Activated CD4-positive, alpha-beta T cell treated with anti-CD3 and anti-CD28 coated beads, Interleukin-2, amount 10 ng/mL, durations not matched to agents 24 days and 14 days (primary cell): ENCODE measurements at places on chromosomes 16 and 17. TPM values are rescaled to one million over a fixed set of nuclear protein-coding genes. Genes with fewer than 3 reads are reported as not detected.

STAC2 gene
- total RNA-seq: not detected in 2 replicates

KRT32 gene
- total RNA-seq: not detected in 2 replicates

PRSS33 gene
- total RNA-seq: not detected in 2 replicates

WFDC1 gene
- total RNA-seq: not detected in 2 replicates

ARHGAP44 gene
- total RNA-seq: 0.49 TPM in 1 of 2 replicates, not detected in the other

FLYWCH2 gene
- 21.2 and 22.2 TPM in 2 replicates for total RNA-seq

HOXB1 gene
- not detected in 2 replicates for total RNA-seq

ABCA8 gene
- not detected in 2 replicates for total RNA-seq

TP53TG3F gene
- total RNA-seq: not detected in 2 replicates

GRAPL gene
- 4.8 and 6.4 TPM in 2 replicates for total RNA-seq

PRAC1 gene
- total RNA-seq: not detected in 2 replicates

STX1B gene
- total RNA-seq: 0.75 and 0.78 TPM in 2 replicates

OR1F1 gene
- total RNA-seq: not detected in 2 replicates

KREMEN2 gene
- total RNA-seq: 0.17 and 0.28 TPM in 2 replicates

AMZ2 gene
- 75.8 and 77.5 TPM in 2 replicates for total RNA-seq

DYNLL2 gene
- 36.6 and 37.2 TPM in 2 replicates for total RNA-seq

SLC16A6 gene
- total RNA-seq: 2.6 and 2.7 TPM in 2 replicates

TP53TG3B gene
- total RNA-seq: not detected in 2 replicates

PYDC1 gene
- not detected in 2 replicates for total RNA-seq

FBXL16 gene
- 6.4 and 6.8 TPM in 2 replicates for total RNA-seq

LGALS9B gene
- total RNA-seq: not detected in 2 replicates

SCGB1C2 gene
- not detected in 2 replicates for total RNA-seq

KRT12 gene
- not detected in 2 replicates for total RNA-seq

PSMC3IP gene
- total RNA-seq: 29.1 and 31.1 TPM in 2 replicates

SPNS3 gene
- total RNA-seq: 1.3 and 1.9 TPM in 2 replicates

BORCS6 gene
- 4.7 and 5.7 TPM in 2 replicates for total RNA-seq

HNF1B gene
- total RNA-seq: 2.2 and 2.9 TPM in 2 replicates

PNMT gene
- total RNA-seq: not detected in 2 replicates

BRICD5 gene
- 22.2 and 23.1 TPM in 2 replicates for total RNA-seq

MFSD6L gene
- 0.14 and 0.17 TPM in 2 replicates for total RNA-seq

MMP15 gene
- 0.89 and 1.1 TPM in 2 replicates for total RNA-seq

SLC22A31 gene
- 1.4 and 2.3 TPM in 2 replicates for total RNA-seq

GINS2 gene
- 87.4 and 93.0 TPM in 2 replicates for total RNA-seq

ARL5C gene
- total RNA-seq: not detected in 2 replicates

PDILT gene
- total RNA-seq: not detected in 2 replicates

CASKIN2 gene
- 1.4 and 1.6 TPM in 2 replicates for total RNA-seq

SRP68 gene
- 169 and 170 TPM in 2 replicates for total RNA-seq

DOC2A gene
- 2.7 and 3.2 TPM in 2 replicates for total RNA-seq

CPD gene
- 26.6 and 33.4 TPM in 2 replicates for total RNA-seq

OTOA gene
- total RNA-seq: 0.12 TPM in 1 of 2 replicates, not detected in the other

STH gene
- total RNA-seq: not detected in 2 replicates

LRRC75A gene
- total RNA-seq: 1.3 and 1.5 TPM in 2 replicates

PABPN1L gene
- not detected in 2 replicates for total RNA-seq

SYCE1L gene
- total RNA-seq: 4.9 and 7.9 TPM in 2 replicates

CDH3 gene
- 0.19 and 0.37 TPM in 2 replicates for total RNA-seq

GAST gene
- total RNA-seq: not detected in 2 replicates

TBC1D3H gene
- not detected in 2 replicates for total RNA-seq

ERCC4 gene
- 14.5 and 18.4 TPM in 2 replicates for total RNA-seq

KDM8 gene
- total RNA-seq: 11.0 and 13.6 TPM in 2 replicates

SSTR5 gene
- total RNA-seq: not detected in 2 replicates

HES7 gene
- total RNA-seq: 1.5 and 2.1 TPM in 2 replicates

CLEC3A gene
- not detected in 2 replicates for total RNA-seq

CHD9 gene
- 19.6 and 20.7 TPM in 2 replicates for total RNA-seq

FCSK gene
- 19.6 and 24.4 TPM in 2 replicates for total RNA-seq
